ENCODE measurements at places on chromosomes 2 and 18. TPM values are rescaled to one million over a fixed set of nuclear protein-coding genes. Genes with fewer than 3 reads are reported as not detected.

Gene FNDC4
- 9.6 TPM for total RNA-seq

Gene WDR35
- 11.4 TPM for total RNA-seq

Gene DYNAP
- not detected for total RNA-seq

Gene AKAIN1
- not detected for total RNA-seq

- H3K27me3 ChIP-seq, result no peaks in the 10 kb centered on the region
- H3K36me3 ChIP-seq, result no peaks in the 10 kb centered on the region
- H3K4me3 ChIP-seq, result peak overlapping the region; percentile 86
- peaks cover 33% of the 10 kb centered on the region for H3K4me1 ChIP-seq
- peak overlapping the region; percentile 93 for H3K27ac ChIP-seq
- DNase-seq, result no peak
Measured at GRCh38 chr2:97663626-97663961, 250 bp downstream of the ACTR1B start.

GRCh38 chr18:50312296-50313030 lies 25.0 kb upstream of the CXXC1 start:
- no peak for DNase-seq
- no peaks in the 10 kb centered on the region for H3K36me3 ChIP-seq
- peaks cover 4% of the 10 kb centered on the region for H3K4me1 ChIP-seq
- no peak overlapping the region for H3K27ac ChIP-seq

- no peak for DNase-seq
- no peak overlapping the region for H3K27ac ChIP-seq
- H3K4me3 ChIP-seq, result no peak overlapping the region
- H3K27me3 ChIP-seq, result no peaks in the 10 kb centered on the region
- H3K36me3 ChIP-seq, result no peaks in the 10 kb centered on the region
Measured at GRCh38 chr18:50661013-50661412, 101.1 kb downstream of the MAPK4 start.

DNA sequence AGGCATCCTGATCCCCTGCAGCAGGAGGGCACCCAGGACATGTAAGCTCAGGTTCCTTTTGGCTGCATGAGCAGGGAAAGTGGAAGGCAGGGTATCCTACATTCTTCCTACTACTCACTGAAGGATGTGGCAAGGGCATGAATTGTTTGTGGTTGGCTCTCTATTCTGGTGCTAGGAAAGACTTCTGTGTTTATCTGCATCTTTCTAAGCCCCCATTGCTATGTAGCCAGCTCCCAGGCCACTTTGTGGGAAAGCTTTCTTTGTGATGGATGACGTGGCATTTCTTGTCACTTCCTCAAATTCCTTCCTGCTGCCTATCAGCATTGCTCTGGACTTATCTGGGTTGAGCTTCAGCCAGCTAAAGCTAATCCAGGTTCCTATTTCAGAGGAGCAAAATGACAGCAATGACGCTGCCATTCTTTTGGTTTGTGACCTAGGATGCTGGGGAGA lies 46.2 kb downstream of the MEIS1 start:
- no peak for DNase-seq
- H3K36me3 ChIP-seq, result no peaks in the 10 kb centered on the region
- H3K4me3 ChIP-seq, result no peak overlapping the region
- H3K27ac ChIP-seq, result no peak overlapping the region

GRCh38 chr2:143796051-143796450 lies 666.8 kb downstream of the ARHGAP15 start:
- no peaks in the 10 kb centered on the region for H3K27me3 ChIP-seq
- no peak overlapping the region for H3K27ac ChIP-seq
- no peaks in the 10 kb centered on the region for H3K4me1 ChIP-seq
- no peaks in the 10 kb centered on the region for H3K36me3 ChIP-seq
- DNase-seq, result no peak
- H3K4me3 ChIP-seq, result no peak overlapping the region

- H3K27me3 ChIP-seq, result no peaks in the 10 kb centered on the region
- peaks cover 6% of the 10 kb centered on the region for H3K36me3 ChIP-seq
- H3K4me1 ChIP-seq, result peaks cover 5% of the 10 kb centered on the region
- no peak overlapping the region for H3K27ac ChIP-seq
- DNase-seq, result no peak
Measured at GRCh38 chr18:8337211-8337610, 272.0 kb upstream of the RAB12 start.

GRCh38 chr2:48334180-48334579 lies 195.8 kb upstream of the STON1 start:
- no peak overlapping the region for H3K4me3 ChIP-seq
- H3K27me3 ChIP-seq, result no peaks in the 10 kb centered on the region
- H3K36me3 ChIP-seq, result no peaks in the 10 kb centered on the region
- peaks cover 3% of the 10 kb centered on the region for H3K4me1 ChIP-seq

- H3K27ac ChIP-seq, result no peak overlapping the region
- no peaks in the 10 kb centered on the region for H3K27me3 ChIP-seq
- no peak overlapping the region for H3K4me3 ChIP-seq
- no peak for DNase-seq
- H3K4me1 ChIP-seq, result peaks cover 21% of the 10 kb centered on the region
Measured at GRCh38 chr18:44569391-44570055, 111.2 kb upstream of the SETBP1 start.

- H3K27me3 ChIP-seq, result peaks cover 35% of the 10 kb centered on the region
- no peak overlapping the region for H3K27ac ChIP-seq
- H3K36me3 ChIP-seq, result peaks cover 10% of the 10 kb centered on the region
- H3K4me1 ChIP-seq, result peaks cover 3% of the 10 kb centered on the region
Measured at GRCh38 chr2:119378566-119378965, 11.8 kb downstream of the DBI start.

- H3K27ac ChIP-seq, result no peak overlapping the region
- DNase-seq, result no peak
- H3K4me1 ChIP-seq, result no peaks in the 10 kb centered on the region
- no peaks in the 10 kb centered on the region for H3K27me3 ChIP-seq
- no peak overlapping the region for H3K4me3 ChIP-seq
Measured at GRCh38 chr18:74768096-74768495, 170.4 kb downstream of the ZNF407 start.
